AG09309 (cell line): ENCODE measurements at places on chromosomes 5 and 9.
A peak's percentile ranks its signal among the peaks of the same experiment; 100 is the strongest.

DNA sequence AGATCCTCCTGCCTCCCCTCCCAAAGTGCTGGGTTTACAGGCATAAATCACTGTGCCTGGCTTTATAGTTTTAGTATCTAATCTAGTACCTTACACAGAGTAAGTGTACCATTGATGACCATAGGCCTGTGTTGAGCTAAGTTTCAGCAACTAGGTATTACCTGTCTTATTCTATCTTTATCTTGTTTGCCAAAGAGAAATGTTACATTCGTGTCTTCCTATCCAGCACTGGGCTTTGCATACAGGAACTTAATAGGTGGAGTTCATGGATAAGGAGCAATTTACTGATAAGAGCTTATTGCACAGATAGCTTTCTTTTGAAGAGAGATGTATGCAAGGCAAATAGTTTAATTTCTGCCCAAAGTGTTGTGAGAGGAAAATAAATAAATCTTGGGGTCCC is 30.5 kb downstream of the TXNDC8 start:
- no peak for DNase-seq

DNA sequence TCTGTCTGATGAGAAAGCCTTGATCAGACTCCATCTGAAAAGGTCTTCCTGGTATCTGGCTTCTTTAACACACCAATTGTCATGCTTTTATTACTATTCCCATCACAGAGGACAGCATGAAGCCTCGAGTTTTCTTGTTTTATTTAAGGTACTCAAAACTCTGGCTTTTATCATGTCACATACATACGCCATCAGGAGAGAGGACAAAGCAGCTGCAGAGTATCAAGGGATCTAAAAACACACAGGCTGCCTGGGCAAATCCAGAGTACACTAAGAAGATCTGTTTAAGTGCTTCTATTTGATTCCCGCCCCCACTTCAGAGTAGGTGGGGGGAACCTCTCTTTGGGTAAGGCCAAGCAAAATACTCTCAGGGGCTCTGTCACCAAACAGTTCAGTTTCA is 277.2 kb downstream of the SPOCK1 start:
- DNase-seq = no peak

- DNase-seq = no peak
Measured at GRCh38 chr5:90484540-90484939, 9.9 kb downstream of the POLR3G start.

- DNase-seq = no peak
Measured at GRCh38 chr9:129493706-129494047, 127.2 kb downstream of the C9orf50 start.

DNA sequence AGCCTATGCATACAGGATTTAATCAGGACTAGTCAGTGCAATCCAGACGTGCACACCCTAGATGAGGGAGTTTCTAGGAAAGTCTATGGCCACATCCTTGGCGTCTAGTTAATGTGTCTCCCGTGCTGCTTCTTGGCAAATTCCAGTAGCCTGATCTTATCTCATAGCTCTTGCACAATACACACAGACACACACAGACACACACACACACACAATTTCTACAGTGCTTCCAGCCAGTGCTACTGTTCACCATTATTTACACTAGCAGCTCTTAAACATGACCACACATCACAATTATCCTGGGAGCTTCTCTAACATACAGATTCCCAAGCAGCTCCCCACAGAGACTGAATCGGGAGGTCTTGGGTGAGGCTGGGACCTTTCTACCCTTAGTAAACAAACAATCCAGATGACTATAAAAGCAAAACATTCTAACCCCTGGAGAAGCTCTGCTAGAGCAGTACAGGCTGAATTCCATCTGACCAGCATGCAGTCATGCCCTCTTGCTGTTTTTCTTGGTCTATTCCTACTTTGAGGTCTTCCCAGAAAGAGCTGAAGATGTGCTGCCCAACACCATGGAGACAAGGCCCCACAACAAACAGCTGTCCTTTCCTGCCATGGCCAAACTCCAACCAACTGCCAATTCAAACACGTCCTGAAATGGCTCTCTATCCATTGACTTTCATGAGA is 236.6 kb downstream of the DEPDC1B start:
- peak; percentile 3 for DNase-seq

- DNase-seq = no peak
Measured at GRCh38 chr9:14071484-14071883, 242.5 kb downstream of the NFIB start.

- DNase-seq = no peak
Measured at GRCh38 chr9:124468061-124468740, 17.9 kb downstream of the ADGRD2 start.

- DNase-seq = no peak
Measured at GRCh38 chr9:127273326-127273725, 8.8 kb downstream of the GARNL3 start.

- no peak for DNase-seq
Measured at GRCh38 chr5:163460562-163461171, at the start of gene HMMR. TSS of gene HMMR (plus strand) at chr5:163460632. CDS start at chr5:163460693, 61 bp downstream.

- DNase-seq = no peak
Measured at GRCh38 chr5:14428302-14429081, 153.1 kb upstream of the OTULINL start.

DNA sequence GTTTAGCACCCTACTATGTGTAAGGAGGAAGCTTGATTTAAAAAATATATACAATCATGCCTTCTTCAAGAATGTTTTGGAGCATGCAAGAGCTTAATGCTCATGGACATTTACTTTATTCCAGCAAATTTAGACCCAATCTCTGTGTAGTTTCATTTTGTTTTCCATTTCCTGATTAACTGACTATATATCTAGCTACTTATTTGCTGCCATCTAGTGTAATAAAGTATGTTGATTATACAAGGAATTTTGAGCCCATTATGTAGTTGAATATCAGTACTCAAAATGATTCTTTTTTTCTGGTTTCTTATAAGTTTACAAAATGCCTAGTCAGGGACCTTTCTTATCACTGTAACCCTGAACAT is 100.0 kb upstream of the CCDC152 start:
- no peak for DNase-seq
